ENCODE measurements at places on chromosomes 12 and 14. TPM values are rescaled to one million over a fixed set of nuclear protein-coding genes. Genes with fewer than 3 reads are reported as not detected.

DNA sequence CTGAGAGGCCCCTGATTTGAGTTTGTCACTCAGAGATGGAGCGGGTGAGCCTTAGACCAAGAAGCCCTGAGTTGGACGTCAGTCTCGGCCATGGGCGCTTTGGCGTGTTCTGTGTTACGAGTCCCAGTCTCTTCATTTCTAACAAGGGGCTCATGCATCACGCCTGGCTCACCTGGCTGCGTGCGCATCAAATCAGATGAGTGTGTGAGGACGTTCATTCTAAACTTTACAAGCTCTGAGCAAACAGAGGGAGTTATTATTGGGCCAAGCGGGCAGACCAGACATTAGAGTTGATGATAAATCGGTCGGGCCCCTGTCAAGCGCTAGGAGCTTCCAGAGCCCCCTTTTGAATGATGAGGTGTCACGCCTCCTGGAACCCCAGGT is 117.2 kb downstream of the CALM1 start:
- DNase-seq = no peak

DNA sequence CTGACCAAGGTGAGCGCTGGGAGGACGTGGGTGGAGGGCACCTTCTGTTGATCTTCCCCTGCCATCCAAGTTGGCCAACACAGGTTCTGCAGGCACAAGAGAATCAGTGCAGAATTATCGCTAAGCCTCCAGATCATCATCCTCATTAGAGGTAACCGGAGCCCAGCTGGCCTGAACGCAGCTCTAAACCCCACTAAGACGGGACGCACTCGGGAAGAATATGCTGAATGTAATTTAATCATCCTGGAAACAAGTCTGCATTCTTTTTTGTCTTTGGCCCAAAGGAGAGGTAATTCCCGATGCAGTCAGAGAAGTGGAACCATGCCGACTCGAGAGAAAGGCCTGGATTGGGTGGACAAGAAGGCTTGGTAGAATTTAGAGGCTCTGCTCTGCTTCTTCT is 111.0 kb upstream of the GSC start:
- no peak for DNase-seq

DNA sequence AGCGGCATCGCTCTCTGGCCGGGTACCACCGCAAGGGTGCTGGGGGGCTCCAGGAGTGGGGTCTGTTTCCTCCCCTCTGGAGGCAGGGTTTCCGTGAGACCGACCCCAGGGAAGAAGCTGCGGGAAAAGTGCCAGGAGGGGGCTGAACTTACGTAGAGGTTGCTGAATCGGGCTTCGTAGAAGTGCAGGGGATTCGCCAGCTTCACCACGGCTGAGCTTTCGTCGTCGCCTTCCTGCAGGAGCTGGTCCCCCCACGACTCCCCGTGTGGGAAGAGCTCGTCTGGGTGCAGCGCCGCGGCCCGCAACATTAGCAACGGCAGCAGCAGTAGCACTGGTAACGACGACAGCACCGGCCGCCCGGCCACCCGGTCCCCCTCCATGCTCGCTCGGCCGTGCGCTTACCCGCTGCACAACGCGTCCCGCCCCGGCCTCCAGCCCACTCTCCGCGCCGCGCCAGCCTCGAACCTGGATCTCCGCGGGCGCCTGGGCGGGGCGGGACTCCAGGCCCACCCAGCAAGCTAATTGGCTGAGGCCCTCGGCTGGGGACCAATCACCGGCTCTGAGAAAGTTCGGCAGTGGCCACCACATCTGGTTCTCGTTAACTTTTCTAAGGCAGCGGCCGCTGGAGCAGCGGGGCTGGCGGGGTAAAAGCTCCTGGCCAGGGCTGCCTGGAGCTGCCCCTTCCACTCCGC is at the start of gene NID2:
NID2 (minus strand) TSS at position 445 of the 692 bp plus-strand sequence; CDS start at position 380, 65 bp downstream.
- DNase-seq = no peak

DNA sequence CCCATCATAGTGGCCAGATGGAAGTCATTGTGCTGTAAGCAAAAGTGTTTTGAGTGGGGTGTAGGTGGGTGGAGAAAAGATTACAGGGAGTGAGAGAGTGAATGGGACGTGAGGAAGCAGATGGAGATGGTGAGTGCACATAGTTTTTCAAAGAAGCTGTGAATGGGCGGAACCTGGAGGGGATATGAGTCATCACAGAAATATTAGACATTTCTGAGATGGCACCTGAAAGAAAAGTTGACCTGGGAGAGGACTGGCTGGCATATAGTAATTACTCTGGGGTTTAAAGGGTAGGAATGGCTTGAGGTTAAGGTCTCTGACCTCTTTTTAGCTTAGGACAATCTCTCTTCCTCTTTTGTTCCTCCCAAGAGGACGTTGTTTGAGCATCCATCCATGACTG is 50.5 kb downstream of the ANO4 start:
- DNase-seq = no peak

DNA sequence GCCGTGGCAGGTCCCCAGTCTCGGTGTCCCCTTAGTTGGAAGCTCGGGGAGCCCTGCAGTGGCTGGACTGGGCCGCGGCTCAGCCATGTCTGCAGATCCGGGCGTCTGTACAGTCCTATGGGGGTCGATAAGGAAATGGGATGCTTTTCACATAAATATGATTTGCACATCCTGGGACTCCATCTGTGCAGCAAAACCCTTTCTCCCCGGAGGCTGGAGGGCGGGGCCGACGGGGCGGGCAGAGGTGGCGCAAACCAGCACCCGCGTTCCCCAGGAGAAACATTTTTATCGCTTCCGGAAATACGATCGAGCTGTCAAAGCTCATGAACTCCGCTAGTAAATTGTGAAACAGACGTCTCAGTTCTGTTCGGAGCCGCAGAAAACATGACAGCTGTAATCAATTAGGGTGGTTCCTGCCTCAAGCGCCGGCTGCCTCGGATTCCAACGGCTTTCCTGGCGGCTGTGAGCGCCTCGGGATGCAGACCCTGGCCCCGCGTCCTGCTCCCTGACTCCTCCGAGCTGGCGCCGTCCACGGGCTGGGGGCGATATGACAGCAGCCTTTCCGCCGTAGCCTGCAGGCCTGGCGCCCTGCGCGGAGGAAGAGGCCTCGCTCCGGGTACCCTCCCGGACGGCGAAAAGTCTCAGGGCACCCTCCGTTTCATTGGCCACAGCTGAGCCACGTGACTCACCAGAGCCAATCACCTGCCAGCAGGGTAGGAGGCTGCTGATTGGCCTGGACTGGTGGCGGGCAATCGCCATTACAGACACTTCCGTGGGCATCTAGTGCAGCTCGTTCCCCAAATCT is 23.0 kb downstream of the DIO3 start:
- DNase-seq = no peak

DNA sequence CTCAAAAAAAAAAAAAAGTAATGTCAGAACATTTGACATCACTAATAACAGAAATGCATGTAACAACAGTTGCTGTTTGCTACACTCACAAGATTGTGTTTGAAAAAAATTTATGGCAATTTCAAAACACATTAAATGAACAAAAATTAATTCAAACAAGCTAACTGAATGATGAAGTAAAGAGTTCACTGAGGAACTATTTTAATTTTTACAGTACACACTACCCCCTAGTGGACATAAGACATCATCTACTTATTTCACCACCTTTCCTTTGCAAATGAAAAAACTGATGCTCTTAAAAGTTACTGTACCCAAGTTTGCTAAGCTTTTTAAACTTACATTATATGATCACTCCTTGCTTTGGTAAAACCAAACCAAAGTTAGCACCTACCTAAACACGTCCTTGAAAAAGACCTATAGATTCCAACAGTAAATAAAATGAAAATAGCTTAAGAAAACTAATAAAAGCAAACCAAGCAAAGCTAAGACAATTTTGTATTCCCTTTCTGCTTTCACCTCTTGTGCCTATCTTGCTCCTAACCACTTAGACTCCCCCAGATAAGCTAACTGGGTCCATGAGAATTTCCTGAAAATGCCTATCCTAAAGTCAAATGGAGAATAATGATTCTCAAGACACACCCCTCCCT is 22.2 kb downstream of the UBE2N start:
- DNase-seq = no peak

DNA sequence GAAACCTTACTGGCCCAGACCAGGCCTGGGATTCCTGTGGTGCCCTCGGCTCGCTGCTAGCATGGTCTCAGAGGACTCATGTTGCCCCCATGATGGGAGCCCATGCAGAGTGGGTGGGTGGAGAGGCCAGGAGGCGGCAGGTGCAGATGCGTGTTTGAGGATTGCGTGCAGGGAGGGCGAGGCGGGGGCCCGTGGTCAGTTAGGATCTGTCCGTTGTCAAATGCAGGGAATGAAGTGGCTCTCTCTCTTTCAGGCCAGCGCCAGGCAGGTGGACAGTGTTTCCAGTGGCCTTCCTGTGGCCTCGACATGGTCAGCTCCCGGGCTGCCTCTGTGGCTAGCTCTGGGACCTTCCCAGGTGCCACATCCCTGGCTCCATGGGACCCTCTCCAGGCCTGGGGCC is 39.3 kb upstream of the DLK1 start:
- no peak for DNase-seq

DNA sequence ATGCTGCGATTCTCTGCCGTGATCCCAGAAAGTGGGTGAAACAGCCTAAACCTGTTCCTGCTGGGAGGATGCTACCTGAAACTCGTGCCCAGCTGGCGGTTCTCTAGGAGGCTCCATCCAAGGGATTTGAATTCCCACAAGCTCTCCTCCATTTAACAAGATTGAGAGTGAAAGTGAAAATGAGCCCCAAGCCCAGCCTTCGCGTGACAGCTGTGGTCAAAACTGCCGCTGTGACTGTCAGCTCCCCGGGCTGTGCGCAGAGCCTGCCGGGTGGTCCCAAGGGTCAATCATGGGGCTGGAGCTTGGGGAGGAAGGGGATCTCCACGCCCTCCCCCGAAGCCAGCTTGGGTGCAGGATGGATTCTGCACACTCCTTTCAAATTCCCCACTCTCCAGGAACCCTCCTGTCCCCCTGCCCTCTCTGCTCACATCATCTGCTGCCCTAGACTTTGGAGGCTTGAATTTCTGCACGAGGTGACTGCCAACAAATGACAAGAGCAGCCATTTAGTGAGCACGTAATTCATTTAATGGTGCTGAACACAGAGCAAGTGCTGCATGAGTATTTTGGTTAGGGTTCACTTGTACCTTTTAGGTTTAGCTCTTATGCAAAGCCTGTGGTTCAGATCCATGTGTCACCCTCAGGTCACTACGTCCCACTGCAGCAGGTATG is 5.3 kb downstream of the ASB2 start:
- no peak for DNase-seq

DNA sequence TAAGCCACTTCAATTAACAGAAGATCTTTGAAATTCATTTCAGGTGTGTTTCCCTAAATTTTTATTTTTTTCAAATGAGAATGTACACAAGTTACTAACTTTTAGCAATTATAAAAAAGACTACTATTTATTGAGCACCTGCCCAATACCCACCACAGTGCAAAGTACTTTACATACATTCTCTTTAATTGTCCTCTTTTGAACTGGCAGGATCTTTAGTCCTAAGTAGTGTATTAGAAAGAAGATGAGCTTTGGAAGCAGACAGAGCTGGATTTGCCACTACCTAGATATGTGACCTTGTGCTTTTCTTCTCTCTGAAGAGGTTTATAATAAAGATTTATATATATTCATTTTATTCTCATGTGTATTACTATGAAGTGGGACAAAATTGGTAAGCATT is 63.7 kb downstream of the TMEM117 start:
- no peak for DNase-seq

DNA sequence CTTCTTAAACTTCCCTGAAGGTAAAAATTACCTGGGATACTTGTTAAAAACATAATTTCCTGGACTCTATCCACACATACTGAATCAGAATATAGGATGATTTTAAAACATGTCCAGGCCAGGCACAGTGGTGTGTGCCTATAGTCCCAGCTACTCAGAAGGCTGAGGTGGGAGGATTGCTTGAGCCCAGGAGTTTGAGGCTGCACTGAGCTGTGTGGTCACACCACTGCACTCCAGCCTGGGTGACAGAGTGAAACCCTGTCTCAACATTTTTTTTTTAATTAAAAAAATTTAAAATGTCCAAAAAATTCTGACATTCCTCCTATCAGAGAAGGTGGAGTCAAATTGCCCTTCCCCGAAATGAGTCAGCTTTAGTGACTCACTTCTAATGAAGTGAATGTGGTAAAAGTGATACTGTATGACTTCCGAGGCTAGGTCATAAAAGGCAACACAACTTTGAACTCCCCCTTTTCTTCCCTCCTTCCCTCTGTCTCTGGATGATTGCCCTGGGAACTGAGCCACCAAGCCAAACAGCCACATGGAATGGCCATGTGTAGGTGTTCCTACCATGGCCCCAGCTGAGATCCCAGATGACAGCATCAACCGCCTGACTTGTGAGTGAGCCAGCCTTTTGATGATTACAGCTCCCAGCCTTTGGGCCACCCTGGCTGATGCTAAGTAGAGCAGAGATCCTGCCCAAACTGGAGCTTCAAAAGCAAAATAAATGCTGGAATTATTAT is 36.3 kb downstream of the LIMA1 start:
- DNase-seq = no peak

- no peak for DNase-seq
These were observed 1.8 kb downstream of the STAC3 start for GRCh38 chr12:57248934-57249742.

DNA sequence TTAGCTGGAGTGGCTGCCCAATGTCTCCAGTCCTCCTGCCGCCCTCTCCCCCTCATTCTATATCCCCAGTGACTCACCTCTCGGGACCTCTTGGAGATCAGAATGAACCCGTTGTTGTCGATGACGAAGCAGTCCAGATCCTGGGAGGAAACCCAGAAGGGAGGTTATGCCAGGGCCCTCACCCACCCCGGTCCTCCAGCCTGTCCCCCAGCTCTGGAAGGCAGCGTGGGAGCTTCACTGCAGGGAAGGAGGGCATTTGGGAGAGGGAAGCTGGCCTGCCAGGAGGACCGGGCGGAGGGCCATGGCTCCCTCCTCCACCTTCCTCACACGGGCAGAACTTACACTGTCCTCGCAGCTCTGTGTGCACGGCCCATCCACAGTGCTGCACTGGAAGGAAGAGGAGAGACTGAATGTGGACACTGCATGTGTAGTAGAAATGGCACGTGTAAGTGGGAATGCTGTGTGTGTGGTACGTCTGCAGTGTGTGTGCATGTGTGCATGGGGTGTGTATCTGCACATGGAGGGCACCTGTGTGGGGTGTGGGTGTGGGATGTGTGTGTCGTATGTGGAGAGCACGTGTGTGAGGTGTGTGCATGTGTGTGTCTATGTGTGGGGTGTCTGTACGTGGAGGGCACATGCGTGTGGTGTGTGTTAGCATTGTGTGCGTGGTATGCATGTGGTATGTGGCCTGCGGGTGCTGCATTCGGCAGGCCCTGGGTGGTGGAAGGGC is 10.0 kb upstream of the LRTM2 start:
- no peak for DNase-seq

GRCh38 chr14:31934767-31935266 is 142.3 kb upstream of the ARHGAP5 start:
- DNase-seq = no peak

- DNase-seq = no peak
These were observed 79.7 kb upstream of the CCND2 start for GRCh38 chr12:4193821-4194220.

The ACSM4 gene
- not detected for total RNA-seq

The ATXN3 gene
- 28.0 TPM for total RNA-seq

The TAS2R13 gene
- 1.4 TPM for total RNA-seq

The LRP10 gene
- total RNA-seq = 84.5 TPM

The KRT6C gene
- not detected for total RNA-seq

The VRTN gene
- not detected for total RNA-seq

The ASB2 gene
- 2.3 TPM for total RNA-seq

The PLEKHG3 gene
- total RNA-seq = 61.4 TPM
